ENCODE measurements at places on chromosomes 5 and 9. TPM values are rescaled to one million over a fixed set of nuclear protein-coding genes. Genes with fewer than 3 reads are reported as not detected.

PTPRD gene
- total RNA-seq: not detected

GRCh38 chr5:59905188-59905587, 11.7 kb upstream of the PDE4D start:
- no peak for DNase-seq

GRCh38 chr5:109917966-109918365, 228.2 kb downstream of the MAN2A1 start:
- no peak for DNase-seq

DNA sequence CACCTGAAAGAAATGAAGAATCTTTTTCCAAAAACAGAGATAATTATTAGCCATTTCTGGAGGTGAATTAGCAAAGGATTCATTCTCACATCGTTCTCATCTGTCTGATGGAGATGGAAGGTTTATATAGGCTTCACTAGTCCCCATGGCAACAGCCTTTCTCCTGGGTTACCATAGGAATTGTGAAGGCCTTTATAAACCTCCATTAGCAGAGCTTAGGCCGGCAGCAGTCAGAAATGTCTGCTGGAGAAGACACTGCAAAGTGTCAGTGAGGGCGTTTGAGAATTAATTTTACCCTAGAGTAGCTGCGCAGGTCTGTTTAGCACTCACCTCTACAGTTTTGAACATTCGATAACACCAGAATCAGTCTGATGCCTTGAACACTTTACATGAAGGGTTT, 290.4 kb upstream of the NR4A3 start:
- no peak for DNase-seq

DNA sequence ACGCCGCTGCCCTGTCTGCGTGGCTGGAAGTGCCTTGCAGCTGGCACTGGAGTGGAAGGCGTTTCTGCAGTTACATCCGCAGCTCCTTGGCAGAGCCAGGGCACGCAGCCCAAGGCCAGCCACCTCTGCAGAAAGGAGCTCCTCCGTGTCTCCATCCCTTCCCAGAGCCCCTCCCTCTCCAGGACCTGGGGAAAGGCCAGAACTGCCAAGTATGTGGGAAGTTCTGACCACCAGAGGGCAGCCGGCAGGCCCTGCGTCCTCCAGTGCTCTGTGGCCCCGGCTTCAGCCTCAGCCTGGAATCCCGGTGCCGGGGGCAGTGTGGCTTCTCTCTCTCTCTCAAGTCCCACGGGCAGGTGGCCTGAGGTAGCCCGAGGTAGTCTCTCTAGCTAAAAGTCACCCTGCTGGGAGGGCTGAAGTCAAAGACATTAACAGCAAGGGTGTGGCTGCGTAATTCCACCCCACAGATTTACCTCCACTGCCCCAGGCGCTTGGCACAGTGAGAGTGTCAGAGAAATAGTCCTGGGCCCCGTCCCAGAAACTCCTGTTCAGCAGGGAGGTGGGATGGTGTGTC, 101.7 kb upstream of the FCN2 start:
- peak; percentile 56 for DNase-seq

DNA sequence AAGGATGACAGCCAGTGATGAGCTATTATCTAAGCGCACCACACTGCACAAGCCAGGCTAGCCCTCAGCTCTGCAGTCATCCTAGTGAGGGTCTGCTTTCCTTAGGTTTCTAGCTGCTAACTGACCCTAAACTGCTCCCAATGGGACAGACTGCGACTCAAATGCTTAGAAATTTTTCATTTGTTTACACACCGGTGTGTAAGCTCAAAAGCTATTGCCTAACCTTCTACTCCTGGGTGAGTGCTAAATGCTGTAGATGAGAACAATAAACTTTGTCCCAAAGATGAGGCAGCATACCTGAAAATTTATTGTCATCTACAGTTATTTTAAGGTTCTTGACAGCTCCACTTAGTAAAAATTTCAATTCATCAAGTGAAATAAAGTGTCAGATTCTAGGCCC, 311.4 kb downstream of the TMEM167A start:
- DNase-seq: no peak

- DNase-seq: no peak
These were observed 69.1 kb downstream of the MYO10 start for GRCh38 chr5:16866795-16867576.

SLC45A2 gene
- total RNA-seq: 0.33 TPM

F12 gene
- 14.5 TPM for total RNA-seq

GRCh38 chr9:83794051-83794450, 23.5 kb downstream of the GKAP1 start:
- DNase-seq: no peak

NDST1 gene
- total RNA-seq: 94.3 TPM

GRCh38 chr9:935348-935965, 41.0 kb upstream of the DMRT3 start:
- peak; percentile 6 for DNase-seq

- DNase-seq: no peak
These were observed 56.6 kb downstream of the CHSY3 start for GRCh38 chr5:129960831-129961230.

ALDH1A1 gene
- total RNA-seq: 3.7 TPM

SLCO6A1 gene
- total RNA-seq: not detected

ZCCHC10 gene
- total RNA-seq: 8.3 TPM

PCDHGB5 gene
- not detected for total RNA-seq

DNA sequence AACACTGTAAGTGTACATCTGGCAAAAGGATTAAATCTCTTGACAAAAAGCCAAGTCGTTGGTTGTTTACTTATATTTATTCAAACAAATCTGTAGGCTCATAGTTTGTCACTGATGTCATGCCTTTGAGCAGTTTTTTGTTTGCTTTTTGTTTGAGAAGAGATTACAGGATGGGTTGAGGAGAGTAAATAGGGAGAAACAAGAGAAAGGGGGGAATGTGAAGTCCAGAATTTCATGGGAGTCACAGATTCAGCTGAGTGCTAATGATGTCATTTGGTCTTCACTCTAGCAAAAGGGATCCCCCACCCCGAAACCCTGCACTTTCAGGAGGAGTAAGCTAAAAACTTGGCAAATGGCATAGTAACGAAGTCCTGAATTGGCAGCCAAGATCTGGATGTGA, 337.4 kb downstream of the GLIS3 start:
- DNase-seq: no peak

RNF224 gene
- 4.7 TPM for total RNA-seq

KDM3B gene
- 75.0 TPM for total RNA-seq

DNA sequence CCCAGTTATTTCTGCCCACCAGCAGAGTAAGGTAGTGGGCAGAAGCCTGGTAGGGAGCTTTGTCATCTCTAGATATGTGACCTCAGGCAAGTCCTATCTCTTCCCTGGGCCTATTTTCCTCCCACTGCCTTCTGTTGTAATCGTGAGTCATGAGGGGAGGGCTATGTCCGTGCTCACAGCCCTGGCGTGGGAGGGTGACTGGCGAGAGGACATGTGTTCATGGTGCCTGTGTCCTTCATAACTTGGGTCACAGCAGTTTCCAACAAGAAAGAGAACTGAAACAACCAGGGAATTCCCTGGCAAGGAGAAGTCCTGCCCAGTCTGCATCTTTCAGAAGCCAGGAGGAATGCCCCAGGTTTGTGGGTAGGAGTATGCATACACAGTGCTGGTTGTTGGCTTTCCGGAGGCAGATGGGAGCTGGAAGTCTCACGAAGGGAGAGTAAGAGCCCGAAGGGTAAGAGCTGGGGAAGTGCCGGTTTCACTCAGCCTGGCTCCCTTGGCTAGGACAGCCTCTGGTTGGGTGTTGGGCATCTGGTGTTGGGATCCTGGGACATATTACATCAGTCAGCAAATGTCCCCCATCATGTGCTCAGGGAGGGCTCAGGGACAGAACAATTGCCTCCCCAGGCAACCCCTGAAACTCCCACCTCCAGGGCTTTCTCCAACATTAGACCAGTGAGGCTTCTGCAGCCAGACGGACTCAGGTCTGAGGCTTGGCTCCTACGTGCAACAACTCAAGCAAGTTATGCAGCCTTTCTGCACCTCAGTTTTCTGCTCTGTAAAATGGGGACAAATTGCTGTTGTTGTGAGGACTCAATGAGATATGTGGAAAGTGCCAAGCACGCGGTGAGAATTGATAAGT, 4.3 kb upstream of the TIFAB start:
- DNase-seq: peak; percentile 43

DNA sequence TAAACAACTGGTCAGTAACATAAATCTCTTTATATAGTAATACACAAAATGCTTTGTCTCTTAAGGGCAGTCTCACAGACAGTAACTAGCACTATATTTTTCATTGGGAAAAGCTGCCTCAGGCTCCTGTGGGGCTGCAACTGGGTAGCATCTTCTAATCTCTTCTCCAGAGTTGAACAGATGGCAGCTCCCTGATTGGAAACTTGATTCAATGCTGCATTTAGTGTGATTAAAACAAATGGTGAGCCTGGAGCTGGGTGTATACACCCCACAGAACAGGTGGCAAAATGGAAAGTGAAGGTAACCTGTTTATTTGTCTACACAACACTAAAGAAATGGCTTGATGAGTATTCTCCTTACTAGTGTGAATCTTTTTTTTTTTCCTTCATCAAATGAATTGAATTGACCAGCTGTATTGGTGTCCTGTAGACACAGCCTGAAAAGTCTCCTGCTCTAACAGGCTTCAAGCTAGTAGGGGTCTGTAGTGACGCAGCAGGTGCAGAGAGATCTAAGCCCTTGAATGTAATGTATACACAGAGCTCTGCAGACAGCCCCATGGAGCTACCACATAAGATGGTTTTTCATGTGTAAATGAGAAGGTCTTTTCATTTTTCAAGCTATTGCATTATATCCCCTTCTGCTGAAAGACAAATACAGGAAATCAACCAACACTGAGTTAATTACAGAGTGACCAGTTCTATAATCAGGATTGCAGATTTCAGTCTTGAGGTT, 43.3 kb downstream of the IZUMO3 start:
- DNase-seq: no peak

DNA sequence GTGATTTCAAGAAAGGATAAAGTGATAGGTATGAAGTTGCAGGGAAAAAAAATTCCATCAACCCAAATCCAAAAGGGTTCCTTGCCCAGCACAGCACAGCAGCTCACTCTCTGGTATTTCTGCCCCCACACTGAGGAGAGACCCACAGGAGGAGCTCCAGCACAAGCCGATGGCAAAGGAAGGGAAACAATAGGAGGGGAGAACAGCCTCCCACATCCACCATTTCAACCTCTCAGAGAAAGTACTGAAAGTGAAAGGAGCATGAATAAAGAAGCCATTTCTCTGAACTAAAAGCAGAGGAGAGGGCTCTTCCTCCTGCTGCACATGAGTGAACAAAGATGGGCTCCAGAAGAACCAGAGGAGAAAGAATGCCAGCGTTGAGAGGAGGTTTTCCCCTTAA, 54.9 kb upstream of the ZSWIM6 start:
- no peak for DNase-seq

GRCh38 chr9:16352251-16352650, 518.2 kb downstream of the BNC2 start:
- no peak for DNase-seq

GPR151 gene
- total RNA-seq: not detected

- DNase-seq: peak; percentile 58
These were observed 31.6 kb downstream of the ELOVL7 start for GRCh38 chr5:60812426-60812825.

DNA sequence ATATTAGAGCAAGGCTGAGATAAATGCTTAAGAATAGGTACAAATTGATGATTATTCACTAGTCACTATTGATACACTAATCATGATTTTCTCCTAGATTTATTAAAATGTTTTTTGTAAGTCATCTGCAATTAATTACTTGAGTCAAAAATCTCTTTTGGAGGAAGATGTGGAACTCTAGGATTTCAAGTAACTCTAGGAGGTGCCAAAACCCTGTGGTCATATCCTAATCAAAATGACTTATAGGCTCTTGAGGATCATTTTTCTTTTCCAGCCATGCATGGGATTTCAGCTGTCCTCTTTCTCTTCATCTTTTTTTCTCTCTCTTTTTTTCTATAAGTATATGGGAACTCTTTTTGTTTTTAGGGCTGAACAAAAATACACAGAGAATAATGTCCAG, 141.8 kb upstream of the CD180 start:
- no peak for DNase-seq

GRCh38 chr9:130101915-130102314, 48.2 kb downstream of the GPR107 start:
- no peak for DNase-seq

DNA sequence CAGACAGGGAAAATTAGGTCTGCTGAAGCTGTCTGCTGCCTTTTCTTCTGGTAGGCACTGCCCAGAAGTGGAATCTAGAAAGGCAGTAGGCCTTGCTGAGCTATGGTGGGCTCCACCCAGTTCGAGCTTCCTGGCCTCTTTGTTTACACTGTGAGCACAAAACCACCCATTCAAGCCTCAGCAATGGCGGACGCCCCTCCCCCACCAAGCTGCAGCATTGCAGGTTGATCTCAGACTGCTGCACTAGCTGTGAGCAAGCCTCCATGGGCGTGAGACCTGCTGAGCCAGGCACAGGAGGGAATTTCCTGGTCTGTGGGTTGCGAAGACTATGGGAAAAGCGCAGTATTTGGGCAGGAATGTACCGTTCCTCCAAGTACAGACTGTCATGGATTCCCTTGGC, 18.5 kb downstream of the AGTPBP1 start:
- peak; percentile 83 for DNase-seq

DNA sequence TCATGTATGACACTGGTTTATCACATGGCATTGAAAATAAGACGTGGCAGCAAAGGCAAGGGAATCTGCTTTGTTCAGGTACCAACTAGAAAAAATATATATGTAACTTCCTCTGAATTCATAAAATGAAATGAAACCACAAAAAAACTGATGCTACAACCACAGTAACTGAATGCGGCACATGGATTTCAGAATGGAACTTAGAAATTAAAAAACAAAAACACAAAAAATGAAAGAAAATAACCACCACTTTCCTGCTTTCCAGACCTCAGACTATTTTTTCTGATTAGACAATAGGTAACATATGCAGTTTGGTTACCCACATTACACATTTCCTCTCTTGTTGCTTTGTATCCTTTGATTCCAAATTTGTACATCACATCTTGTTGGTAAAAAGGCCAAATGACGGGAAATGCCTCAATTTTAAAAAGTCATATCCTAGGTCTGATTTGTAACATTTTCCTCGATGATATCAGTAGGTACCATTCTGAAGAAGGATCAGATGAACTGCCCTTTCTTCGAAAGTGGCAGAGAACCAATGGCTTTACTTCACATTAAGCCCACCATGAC, 18.1 kb upstream of the PDCL start:
- DNase-seq: no peak
